ENCODE measurements at places on chromosomes 1 and 21.

DNA sequence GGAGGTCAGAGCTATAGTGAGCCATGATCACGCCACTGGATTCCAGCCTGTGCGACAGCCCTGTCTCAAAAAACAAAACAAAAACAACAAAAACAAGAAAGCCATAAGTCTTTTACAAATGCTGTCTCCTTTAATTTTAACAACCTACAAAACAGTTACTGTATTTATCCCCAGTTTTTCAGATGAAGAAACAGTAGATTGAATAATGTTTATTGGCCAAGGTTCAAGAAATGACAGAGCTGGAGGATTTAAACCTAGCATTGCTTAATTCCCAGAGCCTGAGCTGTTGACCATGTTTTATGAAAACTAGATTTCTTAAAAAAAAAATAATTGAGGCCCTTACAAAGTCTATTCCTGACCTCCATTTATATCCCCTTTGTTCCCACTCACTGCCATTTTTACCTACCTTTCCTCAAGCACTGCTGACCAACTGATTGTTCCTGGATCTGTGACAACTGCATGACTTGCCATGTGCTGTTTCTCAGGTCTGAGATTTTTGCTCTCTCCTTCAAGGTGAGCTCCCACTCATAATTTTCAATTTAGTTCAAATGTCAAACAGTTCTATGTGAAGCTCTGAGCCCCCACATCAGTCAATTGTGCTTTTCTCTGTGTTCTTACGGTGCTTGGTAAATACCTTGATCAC, 140.8 kb downstream of the CHRM3 start:
- DNase-seq = no peak

DNA sequence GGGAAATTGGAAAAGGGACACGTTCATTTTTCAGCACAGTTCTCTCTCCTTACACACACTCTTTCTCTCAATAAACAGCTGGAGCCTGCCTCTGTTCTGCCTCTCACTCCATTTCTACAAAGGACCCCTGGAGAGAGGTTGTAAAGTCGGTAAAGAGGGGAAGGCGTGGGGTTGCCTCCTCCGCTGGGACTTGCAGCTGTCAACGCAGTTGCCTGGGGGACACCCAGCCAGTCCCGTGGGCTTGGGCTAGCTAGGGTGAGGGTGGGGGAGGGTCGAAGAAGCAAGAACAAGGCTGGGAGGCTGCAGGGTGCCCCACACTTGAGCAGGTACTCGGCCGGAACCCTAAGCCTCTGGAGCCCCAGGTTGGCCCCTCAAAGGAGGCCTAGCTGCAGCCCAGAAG, 27.6 kb downstream of the C1orf216 start:
- DNase-seq = peak; percentile 2

DNA sequence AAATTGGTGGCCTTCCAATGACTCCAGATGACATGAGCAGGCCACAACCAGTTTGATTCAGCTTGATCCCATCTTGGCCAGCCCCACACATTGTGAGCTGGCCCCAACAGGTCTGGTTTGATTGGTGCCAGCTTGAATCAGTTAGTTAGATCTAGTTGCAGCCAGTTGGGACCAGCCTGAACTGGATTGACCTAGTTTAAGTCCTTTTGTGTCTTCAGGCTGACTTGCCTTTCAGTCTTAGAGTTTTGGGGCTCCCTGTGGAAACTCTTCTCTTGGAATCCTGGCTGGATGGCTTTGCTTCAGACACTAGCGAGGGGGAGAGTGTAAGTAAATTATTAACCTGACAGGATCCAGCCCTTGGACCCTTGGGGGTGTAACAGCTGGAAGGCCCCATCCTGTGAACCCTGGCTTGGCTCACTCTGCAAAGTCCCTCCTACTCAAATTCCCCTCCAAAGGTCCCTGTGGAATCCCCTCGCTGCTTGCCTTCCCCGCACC, 36.2 kb upstream of the POU3F1 start:
- DNase-seq = no peak

DNA sequence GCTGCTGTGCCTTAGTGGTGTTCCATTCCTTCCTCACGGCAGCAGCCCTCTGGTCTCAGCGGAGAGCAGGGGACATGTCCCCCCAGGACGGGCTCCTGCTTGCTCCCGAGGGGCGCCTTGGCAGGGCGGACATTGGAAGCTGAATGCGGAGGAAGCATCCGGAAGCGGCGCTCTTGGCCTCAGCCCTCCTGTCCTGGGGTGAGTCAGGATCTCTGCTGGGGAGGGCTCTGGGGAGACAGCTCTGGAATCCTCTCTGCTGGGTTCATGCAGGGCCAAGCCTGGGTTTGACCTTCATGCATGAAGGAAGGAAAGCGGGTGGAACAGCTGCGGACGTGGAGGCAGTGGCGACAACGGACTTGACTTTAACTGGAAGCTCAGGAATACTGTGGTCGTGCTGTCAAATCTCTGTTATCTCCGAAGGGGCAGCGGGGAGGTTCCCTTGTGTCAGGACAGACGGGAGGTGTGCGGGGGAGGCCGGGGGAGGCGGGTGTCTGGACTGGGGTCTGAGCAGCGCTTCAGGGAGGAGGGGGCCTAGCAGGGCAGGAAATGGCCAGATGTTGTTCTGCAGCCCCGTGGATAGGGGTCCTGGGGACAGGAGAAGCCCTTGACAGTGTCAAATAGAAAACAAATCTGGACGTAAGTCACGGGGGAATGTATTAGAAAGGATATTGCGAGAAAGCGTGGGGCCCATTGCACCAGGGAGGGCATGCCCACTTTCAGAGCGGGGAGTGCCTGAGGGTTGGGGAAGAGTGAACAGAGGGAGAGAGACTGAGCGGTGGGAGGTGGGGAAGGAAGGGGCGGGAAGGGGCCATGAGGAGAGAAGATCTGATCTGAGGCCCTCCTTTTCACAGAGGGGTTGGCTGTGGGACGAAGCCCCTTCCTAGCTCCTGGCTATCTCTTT, 26.6 kb downstream of the CRYAA start:
- no peak for DNase-seq

GRCh38 chr1:202167708-202168415, 7.5 kb upstream of the PTPN7 start:
- DNase-seq = no peak

DNA sequence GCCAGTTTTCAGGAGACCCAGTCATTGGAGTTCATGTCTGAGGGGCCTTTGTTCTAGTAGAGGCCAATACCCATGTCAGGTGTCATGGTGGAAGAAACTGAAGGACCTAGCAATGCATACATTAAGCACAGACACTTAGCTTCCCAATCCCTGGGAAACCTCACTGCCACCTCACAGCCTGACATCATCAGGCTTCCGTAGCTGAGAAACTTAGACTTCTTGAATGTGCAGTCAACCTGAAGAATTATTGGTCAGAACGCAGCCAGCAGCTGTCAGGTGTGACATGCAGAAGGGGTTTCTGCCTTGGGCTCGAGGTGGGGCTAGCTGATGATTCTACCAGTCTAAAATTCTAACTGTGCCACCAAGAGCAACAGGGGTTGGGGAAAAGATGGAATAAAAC, 1.9 kb upstream of the ITPKB start:
- DNase-seq = no peak

GRCh38 chr1:6930732-6931300, 145.6 kb downstream of the CAMTA1 start:
- DNase-seq = no peak

DNA sequence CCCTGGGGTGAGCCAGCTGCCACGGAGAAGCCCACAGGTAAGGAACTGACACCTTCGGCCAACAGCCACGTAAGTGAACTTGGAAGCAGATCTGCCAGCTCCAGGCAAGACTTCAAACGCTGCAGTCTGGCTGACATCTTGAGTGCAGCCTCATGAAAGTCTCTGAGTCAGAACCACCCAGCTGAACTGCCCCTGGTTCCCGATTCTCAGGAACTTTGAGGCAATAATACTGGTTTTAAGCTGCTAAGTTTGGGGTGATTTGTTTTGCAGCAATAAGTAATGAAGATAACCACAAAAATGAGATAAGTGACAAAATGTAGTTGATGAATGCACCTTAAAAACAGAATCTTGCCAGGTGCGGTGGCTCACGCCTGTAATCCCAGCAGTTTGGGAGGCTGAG, 48.5 kb downstream of the MAP3K7CL start:
- DNase-seq = no peak

DNA sequence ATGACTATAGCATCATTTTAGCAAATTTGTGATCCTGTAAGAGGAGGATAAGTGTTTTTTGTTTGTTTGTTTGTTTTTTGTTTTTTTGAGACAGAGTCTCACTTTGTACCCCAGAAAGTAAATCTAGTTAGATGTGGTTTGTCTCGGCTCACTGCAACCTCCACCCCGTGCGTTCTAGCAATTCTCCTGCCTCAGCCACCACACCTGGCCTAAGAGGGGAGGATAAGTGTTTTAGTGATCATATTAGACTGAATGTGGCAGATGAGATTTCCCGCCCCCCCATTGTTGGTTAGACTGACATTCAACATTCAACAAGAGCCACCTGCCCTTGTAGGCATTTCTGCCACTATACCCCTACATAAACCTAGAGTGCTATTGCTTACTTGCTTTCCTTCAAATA, 98.5 kb downstream of the OSBPL9 start:
- DNase-seq = no peak

DNA sequence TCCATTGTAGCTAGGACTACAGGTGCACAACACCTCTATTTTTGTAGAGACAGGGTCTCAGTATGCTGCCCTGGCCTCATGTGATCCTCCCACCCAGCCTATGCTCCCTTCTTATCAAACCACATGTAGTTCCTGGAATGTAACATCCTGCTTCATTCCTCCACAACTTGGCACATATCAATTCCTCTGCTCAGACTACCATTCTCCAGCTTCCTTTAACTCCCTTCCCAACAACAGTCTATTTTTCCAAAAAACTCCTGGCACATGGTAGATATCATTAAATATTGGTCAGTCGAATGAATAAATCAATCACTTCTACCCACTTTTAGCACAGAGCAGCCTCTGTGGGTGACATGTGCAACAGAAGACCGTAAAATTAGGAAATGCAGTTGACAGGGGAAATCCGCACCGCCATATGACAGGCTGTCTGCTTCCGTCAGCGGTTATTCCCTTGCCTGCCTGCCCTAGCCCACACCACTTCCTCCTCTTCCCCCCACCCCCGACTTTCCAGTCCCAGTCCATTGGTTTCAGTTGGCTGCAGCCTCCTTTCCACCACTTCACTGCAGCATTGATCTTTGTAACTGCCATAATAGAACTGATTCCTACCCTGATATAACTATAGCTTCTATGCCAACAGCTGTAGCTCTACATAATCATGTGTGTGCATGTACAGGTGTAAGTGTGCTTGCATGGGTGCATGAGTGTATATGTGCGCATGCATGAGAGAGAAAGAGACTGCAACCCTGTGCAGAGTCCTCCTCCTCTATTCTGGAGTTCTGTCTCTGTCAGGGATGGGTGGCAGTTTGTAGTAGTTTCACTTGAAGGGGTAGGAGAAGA, 6.8 kb upstream of the AKR1A1 start:
- DNase-seq = no peak

- DNase-seq = no peak
These were observed 40.2 kb downstream of the ADAMTS1 start for GRCh38 chr21:26804895-26805609.

DNA sequence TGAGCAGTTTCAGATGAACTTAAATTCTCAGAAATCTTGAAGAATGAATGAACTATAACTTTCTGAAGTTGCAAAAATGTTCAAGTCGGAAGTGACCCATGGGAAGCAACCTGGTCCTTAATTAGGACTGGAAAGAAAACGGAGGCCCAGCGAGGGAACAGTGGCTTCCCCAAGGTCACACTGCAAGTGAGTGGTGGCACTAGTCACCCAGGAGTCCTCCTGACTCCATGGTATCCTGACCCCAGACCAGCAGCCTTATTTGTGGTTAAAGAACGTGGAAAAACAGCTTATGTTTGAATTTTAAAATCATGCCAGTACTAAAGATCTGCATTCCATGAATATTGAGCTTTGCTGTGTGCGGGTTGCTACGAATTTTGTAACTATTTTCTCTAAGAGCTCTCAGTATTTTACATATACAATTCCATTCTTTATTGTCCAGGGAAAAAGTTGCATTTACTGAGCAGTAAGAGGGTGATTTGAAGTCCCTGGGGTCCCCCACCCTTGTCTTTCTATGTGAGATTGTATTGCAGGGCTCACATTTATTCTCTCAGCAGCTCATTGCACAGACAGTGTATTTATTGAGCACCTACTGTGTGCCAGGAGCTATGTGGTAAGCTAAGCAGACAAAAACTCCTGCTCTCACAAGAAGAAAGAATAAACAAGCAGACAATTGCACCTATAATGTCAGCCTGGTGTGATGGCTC, 61.6 kb upstream of the ATP5PO start:
- peak; percentile 9 for DNase-seq

DNA sequence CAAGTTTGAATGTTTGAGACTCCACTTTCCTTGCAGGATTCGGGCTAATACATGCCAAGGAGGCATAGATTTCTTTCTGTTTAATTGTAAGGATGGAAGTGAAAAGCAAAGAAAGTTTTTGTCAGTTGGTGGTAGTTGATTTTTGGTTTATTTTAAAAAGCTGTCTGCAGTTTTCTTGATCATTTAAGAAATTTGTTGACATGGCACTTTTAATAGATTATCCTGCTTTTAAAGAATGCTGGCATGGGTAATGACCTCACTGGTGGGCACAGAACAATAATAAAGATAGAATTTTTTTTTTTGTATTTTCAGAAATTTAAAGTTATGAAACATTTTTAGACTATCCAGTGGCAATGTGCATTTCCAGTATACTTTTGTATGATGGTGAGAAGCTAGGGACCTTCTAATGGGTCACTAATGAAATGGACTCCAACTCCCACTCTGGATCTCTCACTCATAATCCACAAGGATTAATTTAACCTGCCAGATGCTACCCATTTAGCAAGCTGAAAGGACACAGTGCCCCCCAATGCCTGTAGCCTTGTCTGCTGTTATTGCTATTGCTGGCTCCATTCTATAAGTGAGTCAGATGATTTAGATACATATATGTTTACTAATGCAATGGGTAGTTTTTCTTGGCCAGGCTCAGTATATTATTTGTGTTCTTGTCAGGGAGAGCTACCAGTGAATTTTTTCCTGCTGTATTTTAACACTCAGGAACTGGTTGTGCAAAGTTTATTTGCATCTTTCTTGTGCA, 190.2 kb upstream of the SGIP1 start:
- no peak for DNase-seq

- DNase-seq = peak; percentile 22
These were observed 33.2 kb downstream of the HSD3B2 start for GRCh38 chr1:119448127-119448511.

DNA sequence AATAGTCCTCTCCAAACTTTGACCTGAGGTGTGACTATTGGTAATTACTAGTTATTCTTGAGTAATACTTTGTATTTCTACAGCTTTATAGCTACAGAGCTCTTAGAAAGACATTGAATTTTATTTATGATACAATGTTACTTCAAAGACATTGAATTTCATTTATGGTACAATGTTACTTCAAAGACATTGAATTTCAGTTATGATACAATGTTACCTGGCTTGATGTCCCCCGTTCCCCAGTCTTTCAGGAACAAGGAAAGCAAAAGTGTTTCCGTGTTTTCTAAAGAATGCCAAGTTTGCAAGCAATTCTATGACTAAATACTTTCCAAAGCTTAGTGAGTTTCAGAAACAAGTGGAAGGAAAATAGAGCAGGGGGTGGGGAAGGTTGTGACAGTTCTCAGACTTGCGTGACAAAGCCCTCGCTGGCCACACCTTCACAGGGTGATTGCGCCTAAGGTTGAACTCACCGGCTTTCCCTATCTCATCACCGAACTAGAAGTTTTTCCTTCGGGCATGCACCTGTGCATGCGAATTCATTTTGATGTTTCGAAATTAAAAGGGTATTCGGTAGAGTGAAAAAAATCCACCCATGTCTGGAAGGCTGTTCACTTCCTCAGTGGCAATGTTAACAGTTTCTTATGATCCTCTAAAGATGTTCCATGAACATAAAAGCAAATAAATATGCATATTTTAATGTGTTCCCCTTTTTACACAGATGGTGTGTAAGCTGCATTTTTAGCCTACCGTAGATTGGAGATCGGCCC, 909 bp upstream of the PAXBP1 start:
- DNase-seq = no peak
